ENCODE measurements at places on chromosomes 2 and 18.

- DNase-seq, result no peak
These were observed 59.7 kb downstream of the DYSF start for GRCh38 chr2:71513096-71513495.

- no peak for DNase-seq
These were observed 40.2 kb downstream of the ZC3H15 start for GRCh38 chr2:186526281-186526680.

GRCh38 chr2:102040229-102040628 lies 48.5 kb downstream of the IL1R2 start:
- DNase-seq, result no peak

- DNase-seq, result no peak
These were observed 390.5 kb upstream of the HNRNPA3 start for GRCh38 chr2:176822060-176822459.

DNA sequence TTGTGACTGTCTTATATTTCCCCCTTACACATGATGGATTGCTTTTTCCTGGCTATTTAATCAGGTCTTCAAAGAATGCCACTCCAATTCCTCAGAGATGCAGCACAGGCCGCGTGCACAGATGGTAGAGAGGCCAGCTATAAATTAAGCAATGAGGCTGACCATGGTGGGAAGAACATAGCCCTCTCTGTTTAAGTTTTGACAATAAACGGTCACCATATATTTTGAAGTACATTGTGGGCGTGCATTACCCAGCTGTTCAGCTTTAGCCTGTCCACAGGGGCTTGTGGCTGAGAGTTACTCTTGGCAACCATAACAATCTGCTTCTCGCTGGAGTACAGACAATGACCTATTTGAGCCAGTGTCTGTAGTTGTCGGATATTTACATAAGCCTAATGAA lies 730.8 kb downstream of the DCC start:
- peak; percentile 70 for DNase-seq

DNA sequence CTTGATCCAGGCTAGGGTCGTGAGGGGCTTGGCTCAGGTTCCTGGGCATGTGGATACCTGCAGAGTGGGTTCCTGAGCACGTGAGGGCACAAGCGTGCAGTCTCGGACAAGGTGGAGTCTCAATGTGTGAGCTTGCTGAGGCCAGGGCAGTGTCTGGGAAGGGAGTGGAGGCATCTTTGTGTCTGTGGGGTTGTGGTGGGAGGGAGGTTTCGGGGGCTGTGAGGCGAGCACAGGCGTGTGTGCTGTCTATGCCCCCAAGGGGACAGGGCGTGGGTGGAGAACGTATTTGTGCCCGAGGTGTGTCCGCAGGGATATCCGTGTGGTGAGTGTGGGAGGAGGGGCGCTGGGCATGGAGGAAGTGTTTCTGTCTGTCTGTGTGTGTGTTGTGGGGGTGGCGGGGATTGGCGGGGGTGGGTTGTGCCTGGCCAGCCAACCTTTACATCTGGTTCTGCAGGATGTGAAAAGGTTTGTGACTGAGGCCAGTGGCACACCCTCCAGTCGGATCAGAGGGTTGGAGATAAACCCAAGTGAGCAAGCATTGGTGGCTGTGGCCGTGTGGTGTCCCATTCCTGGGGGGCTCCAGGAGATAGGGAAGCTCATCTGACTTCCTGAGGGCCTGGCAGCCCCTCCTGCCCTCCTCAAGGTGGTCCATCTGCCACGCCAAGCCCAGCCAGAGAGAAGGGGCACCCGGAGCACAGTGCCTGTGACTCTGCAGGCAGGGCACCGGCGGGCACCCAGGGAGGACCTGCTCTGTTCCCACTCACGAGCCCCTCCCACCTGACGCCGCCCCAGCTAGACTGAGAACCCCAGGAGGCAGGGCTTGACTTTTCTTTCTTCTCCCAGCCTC lies 57.1 kb downstream of the ZFP36L2 start:
- no peak for DNase-seq

GRCh38 chr2:144694456-144694855 lies 174.5 kb upstream of the ZEB2 start:
- DNase-seq, result no peak

DNA sequence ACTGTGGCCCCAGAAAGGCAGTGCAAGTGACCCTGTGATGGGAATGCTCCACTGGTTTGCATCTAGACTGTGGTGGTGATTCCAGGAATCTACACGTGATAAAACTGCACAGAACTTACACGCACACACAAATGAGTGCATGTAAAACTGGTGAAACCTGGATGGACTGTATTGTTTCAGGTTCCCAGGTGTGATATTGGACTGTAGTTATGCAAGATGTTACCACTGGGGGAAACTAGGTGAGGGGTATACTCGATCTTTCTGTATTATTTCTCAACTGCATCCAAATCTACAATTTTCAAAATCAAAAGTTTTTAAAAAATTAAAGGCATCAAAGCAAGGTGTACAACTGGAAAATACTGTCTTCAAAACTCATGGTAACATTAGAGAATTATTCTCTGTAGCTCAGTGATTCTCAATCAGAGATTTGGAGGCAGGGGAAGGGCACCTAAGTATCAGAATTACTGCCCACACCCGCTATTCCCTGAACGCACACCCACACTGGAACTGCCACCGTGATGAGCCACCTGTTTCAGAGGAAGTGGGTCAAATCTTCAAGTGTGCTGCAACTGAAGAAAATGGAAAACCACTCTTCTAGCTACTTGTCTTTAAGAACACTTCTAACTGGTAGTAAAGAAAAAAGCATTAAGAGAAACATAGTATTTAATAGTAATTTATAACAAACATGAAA lies 26.7 kb downstream of the PTPN2 start:
- DNase-seq, result no peak

DNA sequence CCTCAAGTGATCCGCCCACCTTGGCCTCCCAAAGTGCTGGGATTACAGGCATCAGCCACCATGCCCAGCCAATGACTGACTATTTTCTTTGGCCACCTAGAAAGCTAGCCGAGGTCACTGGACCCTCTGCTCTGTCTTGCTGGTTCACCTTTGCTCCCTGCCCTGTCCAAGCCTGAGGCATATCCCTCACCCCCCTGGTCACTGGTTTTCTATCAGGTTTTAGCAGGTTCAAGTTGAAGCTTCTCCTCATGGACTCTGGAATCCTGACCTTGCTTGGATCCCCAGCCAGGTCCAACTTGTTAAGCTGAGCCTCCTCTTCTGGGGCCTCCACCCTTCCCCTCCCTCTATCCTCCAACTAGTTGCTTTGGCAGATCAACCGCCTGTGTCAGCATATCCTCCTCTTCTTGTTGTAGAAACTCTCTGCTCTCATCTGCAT lies 33.4 kb downstream of the PAX8 start:
- no peak for DNase-seq

DNA sequence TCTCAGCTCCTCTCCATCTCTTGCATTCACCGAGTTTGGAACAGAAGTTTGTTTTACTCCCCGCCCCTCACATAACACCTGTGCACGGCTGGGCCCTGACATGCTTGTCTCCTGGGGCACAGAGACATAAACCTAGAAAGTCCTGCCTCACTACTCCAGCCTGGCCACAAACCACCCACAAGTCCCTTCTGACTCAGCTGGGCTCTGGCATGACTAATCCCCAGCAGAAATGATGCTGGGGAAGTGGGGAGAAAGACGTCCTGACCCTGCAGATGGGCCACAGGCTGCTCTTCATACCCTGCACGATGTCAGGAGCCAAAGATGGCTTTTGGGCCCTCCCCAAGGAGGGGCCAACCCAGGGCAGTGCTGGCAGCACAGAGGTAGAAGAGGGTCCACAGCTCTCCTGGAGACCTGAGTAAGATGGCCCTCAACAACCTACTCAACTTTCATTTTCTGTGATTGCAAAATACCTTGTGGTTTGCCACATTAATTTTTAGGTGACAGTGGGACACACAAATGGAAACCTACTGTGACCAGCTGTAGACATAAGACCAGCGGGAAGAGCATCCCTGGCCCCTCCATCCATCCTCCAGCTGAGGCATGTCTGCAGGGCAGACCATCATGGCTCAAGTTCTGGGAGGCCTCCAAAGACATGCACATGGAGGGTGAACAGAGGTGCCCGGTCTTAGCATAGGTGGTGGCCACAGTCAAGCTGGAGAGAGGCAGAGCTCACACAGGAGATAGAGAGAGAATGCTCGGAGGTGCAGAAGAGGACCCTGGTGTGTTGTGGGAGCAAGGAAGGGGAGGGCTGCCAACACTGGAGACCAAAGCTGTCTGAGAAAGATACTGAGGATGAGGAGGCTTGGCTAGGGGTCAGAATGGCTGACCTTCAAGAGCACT lies 40.0 kb downstream of the DNMT3A start:
- DNase-seq, result no peak

GRCh38 chr18:11998193-11998592 lies 16.9 kb downstream of the IMPA2 start:
- DNase-seq, result no peak

GRCh38 chr2:227462462-227462951 lies 9.4 kb upstream of the AGFG1 start:
- no peak for DNase-seq

All from NCI-H187 (cell line).